ENCODE measurements at places on chromosomes 1 and 21.

- peak; percentile 70 for DNase-seq
Measured at GRCh38 chr1:46613661-46614603, 2.7 kb downstream of the MOB3C start.

- DNase-seq, result no peak
Measured at GRCh38 chr1:118144684-118145083, 40.3 kb downstream of the SPAG17 start.

DNA sequence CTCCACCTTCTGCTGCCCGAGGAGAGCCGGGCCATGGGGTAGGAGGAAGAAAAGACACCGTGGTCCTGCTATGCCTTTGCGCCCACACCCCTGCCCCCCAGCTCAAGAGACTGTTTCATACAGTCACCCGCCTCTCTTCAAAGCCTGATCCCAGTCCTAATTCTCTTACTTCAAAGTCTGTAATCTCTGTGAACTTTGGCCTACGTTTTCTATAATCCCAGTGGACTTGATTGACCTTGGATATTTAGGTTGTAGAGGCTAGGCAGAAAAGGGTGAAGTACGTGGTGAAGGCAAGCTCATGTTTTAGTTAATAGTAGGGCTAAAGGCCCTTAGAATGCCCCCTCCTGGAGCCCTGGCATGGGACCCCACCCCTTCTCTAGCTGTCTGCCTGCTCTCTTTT lies 28.4 kb downstream of the VPS13D start:
- no peak for DNase-seq

GRCh38 chr1:31583082-31583994 lies 7.0 kb downstream of the TINAGL1 start:
- no peak for DNase-seq

DNA sequence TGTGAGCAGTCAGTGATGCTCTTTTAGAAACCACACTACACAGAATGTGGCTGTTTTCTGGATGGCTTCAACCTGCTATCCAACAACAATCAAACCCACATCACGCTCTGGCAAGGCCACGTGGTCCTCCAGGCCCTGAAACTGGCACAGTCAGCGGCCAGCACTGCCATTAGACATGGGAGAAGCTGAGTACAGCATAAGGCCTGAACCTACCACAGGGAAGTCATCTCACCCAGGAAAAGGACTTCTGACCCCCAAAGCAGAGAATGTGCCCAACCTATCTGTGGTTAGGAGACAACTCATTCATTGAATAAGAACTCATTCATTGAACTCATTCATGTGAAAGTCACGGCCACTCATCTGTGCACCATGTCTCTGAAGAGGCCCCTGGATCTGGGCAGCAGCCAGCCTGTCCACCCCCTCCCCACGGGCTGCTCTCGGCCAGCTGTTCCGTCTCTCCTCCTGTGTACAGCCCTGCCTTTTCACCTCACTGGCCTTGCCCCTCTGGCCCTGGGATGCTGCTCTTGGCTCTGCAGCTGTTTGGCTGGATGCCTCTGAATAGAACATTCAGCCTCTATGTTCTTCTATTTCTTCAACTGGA lies 41.1 kb downstream of the C1orf198 start:
- DNase-seq, result peak; percentile 89

DNA sequence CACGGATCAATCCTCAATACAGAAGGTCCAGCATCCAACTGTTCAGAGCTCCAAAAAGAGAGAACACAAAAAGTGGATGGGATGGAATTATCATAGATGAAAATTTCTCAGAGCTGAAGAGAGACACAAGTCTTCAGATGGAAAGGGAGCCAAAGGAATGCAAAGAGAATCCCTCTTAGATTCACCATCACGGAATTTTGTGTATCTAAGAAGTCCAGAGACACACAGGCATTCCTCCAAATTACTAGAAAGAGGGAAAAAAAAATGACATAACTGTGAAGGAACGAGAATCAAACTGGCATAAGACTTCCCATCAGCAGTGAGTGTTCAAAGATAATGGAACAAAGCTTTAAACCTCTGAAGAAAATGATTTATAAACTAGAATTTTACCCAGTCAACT lies 101.2 kb downstream of the ZSCAN20 start:
- no peak for DNase-seq

Data from pons (tissue), 1 donor.